ENCODE measurements at places on chromosomes 1 and 21.

DNA sequence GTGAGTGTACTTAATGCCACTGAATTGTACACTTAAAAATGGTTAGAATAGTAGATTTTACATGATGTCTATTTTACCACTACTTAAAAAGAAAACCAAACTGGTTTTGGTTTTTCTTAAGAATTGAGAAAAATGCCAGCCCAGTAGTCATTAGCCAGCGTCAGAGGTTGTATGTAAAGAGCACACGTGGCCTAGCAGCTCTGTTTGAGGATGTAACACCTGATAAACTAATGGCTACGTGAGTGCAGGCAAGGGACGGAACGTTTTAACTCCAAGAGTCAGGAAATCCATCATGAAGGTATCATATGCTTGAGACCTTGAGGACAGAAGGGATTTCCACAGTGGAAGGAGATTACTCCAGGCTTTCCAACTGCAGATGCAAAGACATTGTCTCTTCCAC, 223.7 kb downstream of the MRPL39 start:
- no peak for DNase-seq

GRCh38 chr21:37463083-37463801, 96.7 kb downstream of the DYRK1A start:
- no peak for DNase-seq

DNA sequence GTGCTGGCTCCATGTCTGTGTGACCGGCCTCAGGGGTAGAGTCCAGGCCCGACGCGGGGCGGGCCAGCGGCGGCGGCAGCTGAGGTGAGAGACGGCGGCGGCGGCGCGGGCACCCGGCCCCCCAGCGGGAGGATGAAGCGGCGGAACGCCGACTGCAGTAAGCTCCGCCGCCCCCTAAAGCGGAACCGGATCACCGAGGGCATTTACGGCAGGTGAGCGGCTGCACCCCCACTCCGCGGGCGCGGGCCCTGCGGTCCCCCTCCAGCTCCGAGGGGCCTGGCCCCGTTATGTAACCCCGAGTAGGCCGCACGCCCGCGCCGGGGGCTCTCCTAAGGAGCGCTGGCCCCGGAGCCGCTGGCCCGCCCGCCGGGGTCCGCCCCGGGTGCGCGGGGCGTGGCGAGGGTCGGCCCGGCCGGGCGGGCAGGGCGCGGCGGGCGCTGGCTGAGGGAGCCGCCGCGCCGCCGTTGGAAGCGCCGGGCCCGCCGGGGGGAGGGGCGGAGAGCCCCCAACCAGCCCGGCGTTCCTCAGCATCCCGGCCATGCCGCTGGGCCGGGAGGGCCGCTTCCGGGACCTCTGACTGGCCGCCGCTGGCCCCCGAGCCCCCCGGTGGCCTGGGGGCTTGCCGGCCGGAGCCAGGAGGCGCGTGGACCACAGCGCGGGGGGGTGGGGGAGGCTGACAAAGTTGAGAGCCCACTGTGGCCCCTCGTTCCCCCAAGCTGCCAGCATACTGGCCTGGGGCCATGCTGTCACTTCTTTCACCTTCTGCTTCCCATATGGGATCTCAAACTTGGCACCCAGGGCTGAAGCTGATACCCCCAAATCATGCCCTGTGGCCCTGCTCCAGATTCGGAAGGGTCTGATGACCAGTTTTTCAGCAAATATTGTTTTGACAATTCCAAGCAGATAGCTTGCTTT, 527 bp downstream of the MACO1 start:
- no peak for DNase-seq

GRCh38 chr1:46399307-46399706, 5.2 kb downstream of the FAAH start:
- no peak for DNase-seq

DNA sequence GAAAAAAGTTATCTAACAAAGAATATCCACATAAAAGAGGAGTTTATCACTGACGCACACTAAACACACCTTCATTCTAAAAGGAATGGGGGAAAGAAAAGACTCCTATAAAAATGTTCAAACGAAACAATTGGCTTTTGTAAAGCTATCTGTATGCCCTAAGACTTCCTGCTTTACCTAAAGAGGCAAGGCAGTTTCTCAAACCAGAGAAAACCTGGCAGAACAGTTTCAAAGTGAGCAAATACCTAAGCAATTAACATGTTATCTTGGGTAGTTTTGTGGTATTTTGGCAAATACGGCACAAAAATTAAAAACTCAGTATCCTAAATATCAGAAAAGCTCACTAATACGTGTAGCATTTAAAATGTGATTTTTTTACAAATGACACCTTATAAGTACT, 1.9 kb downstream of the PUM1 start:
- DNase-seq, result no peak

DNA sequence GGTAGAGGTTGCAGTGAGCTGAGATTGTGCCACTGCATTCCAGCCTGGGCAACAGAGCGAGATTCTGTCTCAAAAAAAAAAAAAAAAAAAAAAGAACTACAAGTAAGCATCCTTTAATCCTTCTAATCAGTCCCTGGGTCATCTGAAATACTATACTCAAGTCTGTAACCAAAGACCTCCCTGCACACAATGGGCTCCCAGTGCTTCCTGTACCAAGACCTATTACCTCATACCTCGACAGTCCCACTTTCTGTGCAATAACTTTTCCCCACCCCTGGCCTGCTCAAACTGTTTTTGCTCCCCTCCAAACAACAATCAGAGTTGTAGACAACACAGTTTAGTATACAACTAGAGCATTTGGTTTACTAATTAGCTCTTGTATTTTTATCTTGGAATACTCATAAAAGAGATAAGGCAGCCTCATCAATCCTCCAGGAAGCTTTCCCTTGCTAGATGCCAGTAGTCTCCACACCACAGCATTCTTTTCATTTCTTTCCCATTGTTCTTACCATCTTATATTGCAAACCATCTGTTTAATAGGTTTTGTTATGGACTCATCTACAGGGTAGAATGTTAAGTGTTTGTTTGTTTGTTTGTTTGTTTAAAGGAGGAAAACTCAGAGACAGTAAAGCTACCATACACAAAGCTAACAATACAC, 19.2 kb upstream of the RLF start:
- DNase-seq, result no peak

GRCh38 chr1:39500862-39501389, 9.5 kb downstream of the BMP8A start:
- DNase-seq, result no peak

All from 8988T (cell line).